ENCODE measurements at places on chromosomes 1 and 21.

DNA sequence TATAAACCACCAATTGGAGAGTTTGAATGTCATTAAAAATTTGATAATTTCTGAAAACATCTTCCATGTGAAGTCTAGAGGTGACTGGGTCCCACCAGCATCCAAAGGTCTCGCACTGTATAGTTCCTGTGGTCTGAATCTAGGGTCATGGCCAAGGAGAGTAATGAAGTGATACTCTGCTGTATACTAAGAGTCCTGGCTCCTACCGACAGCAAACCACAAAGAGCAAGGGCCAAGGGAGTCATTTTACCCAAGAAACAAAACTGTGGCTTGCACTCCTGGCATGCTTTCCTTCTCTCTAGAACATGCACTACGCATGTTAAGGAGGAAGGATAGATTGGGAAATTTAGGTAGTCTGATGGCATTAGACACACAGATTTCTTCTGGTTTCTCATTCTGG lies 115.6 kb downstream of the BRINP2 start:
- H3K27ac ChIP-seq: no peak overlapping the region
- no peak for DNase-seq
- no peak overlapping the region for H3K4me3 ChIP-seq
- H3K27me3 ChIP-seq: no peaks in the 10 kb centered on the region

DNA sequence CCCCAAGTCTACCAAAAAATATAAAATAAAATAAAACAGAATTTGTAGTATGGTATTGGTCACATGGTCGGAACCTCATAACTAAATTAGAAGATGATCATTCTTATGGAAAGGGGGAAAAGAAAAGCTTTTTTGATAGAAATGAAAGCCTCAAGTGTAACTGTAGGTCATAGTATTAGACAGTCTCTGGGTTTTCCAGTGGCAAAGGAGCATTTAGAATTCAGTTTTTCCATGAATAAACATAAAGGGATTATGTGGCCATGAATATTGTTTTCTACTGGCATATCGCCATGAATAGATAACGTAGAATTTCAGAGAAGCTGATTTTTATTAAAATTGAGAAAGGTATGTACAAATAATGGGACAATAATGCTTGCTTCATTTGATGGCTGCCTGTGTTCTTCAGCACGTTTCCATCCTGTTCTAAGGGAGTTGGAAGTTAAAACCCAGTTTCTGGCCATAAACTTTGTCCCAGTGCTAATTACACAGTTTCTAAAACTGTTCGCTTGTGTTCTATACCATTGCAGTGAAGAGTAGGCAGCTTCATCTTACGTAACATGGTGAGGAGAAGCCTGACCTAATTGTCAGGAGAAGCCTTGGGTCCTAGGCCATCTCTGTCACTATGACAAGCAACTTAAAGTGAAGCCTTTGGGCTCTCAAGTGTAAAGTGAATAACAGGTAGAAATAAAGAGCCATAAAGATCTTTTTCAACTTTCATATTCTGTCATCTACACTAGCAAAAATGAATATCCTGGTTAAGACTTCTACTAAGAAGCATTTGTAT lies 70.5 kb upstream of the PGD start:
- no peak overlapping the region for H3K27ac ChIP-seq
- no peaks in the 10 kb centered on the region for H3K36me3 ChIP-seq
- DNase-seq: no peak

DNA sequence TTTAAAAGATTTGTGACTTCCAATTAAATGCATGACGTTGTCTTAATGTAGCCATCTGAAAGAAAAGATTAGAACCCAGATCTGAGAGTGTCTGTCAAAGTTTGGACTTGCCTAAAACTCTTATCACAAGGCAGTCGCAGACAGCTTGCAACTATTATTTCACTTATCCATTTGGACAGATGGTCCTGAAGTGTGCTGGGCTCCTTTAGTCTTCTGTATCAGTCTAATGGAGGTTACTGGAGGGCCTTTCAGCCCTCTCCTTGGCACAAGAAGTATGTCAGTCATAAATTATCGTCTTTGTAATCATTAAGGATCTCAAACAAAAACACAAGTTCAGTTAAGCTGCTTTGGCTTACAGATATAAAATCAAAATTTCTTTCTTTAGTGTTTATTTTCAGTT lies 15.5 kb downstream of the PROX1 start:
- no peaks in the 10 kb centered on the region for H3K4me1 ChIP-seq
- no peak overlapping the region for H3K4me3 ChIP-seq
- H3K27ac ChIP-seq: no peak overlapping the region
- no peaks in the 10 kb centered on the region for H3K36me3 ChIP-seq
- no peaks in the 10 kb centered on the region for H3K27me3 ChIP-seq

DNA sequence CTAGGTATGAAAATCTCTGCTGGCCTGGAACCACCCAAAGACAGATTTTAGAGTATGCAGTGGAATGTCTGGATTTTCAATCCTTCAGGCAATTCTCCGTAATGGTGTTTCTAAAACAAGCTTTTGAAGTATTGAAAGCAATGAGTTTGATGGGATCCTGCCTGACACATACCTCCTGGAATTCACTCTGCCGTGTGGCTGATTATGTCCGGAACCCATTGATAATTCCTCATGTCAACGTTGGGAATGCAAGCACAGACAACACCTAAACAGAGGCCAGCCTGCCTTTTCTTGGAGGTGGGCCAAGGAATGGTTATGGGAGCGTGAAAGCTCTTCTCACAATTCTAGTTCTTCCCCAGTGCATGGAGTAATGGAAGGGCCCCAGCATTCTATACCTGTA lies 168.9 kb upstream of the HMCN1 start:
- DNase-seq: no peak
- no peak overlapping the region for H3K4me3 ChIP-seq
- no peaks in the 10 kb centered on the region for H3K36me3 ChIP-seq
- H3K4me1 ChIP-seq: peaks cover 62% of the 10 kb centered on the region
- H3K27ac ChIP-seq: peak overlapping the region; percentile 92

- H3K4me3 ChIP-seq: no peak overlapping the region
- H3K36me3 ChIP-seq: no peaks in the 10 kb centered on the region
- H3K27ac ChIP-seq: no peak overlapping the region
Observed at GRCh38 chr1:65512967-65513780, 92.7 kb downstream of the LEPR start.

- H3K36me3 ChIP-seq: no peaks in the 10 kb centered on the region
- H3K4me1 ChIP-seq: no peaks in the 10 kb centered on the region
- no peak overlapping the region for H3K4me3 ChIP-seq
- DNase-seq: no peak
Observed at GRCh38 chr1:181640956-181641355, 157.6 kb downstream of the CACNA1E start.

DNA sequence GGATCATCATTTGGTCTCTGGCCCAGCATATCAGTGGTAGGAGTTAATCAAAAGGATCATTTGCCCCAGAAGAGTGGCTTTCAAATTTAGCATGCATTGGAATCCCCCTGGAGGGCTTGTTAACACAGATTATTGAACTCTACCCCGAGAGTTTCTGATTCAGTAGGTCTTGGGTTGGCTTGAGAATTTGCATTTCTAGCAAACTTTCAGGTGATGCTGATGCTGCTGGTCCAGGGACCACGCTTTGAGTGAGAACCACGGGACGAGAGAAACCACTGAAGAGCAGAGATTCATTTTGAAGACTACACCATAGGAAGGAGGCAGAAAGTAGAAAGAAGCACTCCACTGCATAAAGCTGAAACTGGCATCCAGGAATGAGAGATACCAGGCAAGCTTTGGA lies 81.3 kb upstream of the DUSP10 start:
- H3K4me1 ChIP-seq: peaks cover 5% of the 10 kb centered on the region
- H3K4me3 ChIP-seq: no peak overlapping the region
- H3K27me3 ChIP-seq: no peaks in the 10 kb centered on the region
- H3K27ac ChIP-seq: no peak overlapping the region
- no peaks in the 10 kb centered on the region for H3K36me3 ChIP-seq

DNA sequence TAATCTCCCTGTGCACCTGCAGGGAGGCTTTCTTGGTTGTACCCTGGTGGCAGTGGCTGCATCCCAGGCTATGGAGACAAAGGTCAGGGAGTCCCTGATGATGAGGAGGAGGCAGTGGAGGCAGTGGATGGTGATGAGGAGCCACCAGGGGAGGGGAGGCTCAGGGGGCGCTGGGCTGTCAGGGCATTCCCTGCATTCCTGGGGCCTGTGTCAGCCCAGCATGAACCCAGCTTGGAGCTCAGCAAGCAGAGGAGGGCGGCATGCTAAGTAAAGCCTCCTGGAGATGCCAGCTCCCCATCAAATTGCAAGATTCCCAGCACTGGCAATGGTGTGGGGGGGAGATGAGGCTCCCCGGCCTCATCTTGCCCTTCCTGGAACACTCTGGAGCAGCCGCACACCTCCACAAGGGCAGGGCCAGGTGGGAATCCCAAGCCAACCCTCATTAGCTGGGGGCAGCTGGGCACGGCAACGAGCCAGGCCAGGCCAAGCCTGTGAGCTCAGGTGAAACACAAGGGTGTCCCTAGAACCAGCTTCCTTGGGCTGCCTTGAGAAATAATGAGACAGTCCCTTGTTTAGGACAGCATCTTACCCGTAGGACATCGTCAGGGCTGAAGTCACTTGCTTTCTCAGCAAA lies 469.5 kb downstream of the MATN1 start:
- no peaks in the 10 kb centered on the region for H3K36me3 ChIP-seq
- no peak for DNase-seq
- no peak overlapping the region for H3K4me3 ChIP-seq
- H3K4me1 ChIP-seq: no peaks in the 10 kb centered on the region
- H3K27me3 ChIP-seq: no peaks in the 10 kb centered on the region

GRCh38 chr1:219414250-219414649 lies 198.7 kb downstream of the ZC3H11B start:
- H3K27ac ChIP-seq: no peak overlapping the region
- no peak for DNase-seq
- no peaks in the 10 kb centered on the region for H3K4me1 ChIP-seq
- no peaks in the 10 kb centered on the region for H3K36me3 ChIP-seq
- H3K4me3 ChIP-seq: no peak overlapping the region
- H3K27me3 ChIP-seq: no peaks in the 10 kb centered on the region

- DNase-seq: no peak
- H3K4me3 ChIP-seq: no peak overlapping the region
- H3K4me1 ChIP-seq: no peaks in the 10 kb centered on the region
- H3K27ac ChIP-seq: no peak overlapping the region
Observed at GRCh38 chr1:247443641-247444040, 14.3 kb downstream of the OR2B11 start.

- no peak overlapping the region for H3K4me3 ChIP-seq
- H3K27ac ChIP-seq: no peak overlapping the region
- H3K27me3 ChIP-seq: no peaks in the 10 kb centered on the region
- no peak for DNase-seq
- no peaks in the 10 kb centered on the region for H3K4me1 ChIP-seq
- H3K36me3 ChIP-seq: no peaks in the 10 kb centered on the region
Observed at GRCh38 chr21:24294171-24294570, 1313.1 kb downstream of the MRPL39 start.

DNA sequence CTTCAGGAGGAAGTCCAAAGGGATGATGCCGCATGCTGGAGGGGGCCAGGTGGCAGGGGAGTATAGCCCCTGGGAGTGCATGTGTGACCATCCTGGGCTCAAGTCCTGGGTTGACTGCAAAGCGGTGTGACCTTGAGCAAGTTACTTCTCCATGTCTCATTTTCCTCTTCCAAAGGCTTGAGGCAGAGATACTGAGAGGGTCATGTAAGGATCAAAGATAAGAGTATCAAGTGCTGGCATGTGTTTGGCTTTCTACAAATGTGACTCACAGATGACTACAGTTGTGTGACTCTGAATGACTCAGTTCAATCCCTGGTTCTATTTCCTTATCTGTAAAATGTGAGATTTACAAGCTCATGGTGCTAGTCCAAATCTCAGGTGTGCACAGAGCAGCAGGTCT lies 26.1 kb downstream of the PROK1 start:
- no peak for DNase-seq
- no peak overlapping the region for H3K27ac ChIP-seq
- H3K27me3 ChIP-seq: no peaks in the 10 kb centered on the region
- no peaks in the 10 kb centered on the region for H3K36me3 ChIP-seq

DNA sequence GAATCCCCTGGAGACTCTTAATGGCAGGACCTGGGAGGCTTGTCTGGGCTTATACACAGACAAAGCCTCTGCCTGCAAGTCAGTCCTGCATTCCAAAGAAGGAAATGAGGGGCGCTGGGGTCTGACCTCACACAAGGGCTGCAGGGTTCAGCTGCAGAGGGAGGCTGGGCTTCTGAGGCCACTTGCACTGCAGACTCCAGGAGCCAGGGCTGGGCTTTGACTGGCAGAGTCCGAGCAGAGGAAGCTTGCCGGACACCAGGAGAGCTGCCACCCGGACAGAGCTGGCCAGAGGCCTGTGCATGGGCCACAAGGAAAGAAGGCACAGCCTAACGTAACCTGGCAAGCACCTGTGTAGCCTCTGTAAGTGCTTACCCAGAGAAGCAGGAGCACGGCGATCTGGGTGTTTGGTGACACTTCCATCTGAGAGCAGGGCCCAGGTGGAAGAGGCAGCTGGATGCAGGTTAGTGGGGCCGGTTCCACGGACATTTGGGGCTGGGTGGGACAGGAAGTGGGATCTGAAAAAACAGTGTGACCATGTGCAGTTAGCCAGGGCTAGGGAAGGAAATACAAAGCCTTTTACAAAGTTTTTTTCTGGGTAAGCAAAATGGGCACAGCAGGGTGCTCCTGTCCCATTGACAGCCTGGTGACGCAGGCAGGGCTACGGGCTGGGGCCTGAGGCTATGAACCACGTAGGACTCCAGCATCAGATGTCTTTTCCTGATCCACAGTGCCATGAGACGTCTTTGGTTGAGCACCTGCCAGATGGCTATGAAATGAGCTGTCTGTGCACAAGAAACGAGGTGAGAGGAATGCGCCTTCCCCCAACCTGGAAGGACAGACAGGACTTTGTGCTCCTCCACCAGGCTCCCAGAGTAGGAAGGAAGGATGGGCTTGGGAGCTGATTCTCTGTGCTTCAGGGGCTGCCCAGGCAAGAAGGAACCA lies 37.3 kb upstream of the LBR start:
- no peak overlapping the region for H3K4me3 ChIP-seq
- no peaks in the 10 kb centered on the region for H3K27me3 ChIP-seq
- no peaks in the 10 kb centered on the region for H3K36me3 ChIP-seq
- H3K27ac ChIP-seq: no peak overlapping the region
- H3K4me1 ChIP-seq: peaks cover 31% of the 10 kb centered on the region

DNA sequence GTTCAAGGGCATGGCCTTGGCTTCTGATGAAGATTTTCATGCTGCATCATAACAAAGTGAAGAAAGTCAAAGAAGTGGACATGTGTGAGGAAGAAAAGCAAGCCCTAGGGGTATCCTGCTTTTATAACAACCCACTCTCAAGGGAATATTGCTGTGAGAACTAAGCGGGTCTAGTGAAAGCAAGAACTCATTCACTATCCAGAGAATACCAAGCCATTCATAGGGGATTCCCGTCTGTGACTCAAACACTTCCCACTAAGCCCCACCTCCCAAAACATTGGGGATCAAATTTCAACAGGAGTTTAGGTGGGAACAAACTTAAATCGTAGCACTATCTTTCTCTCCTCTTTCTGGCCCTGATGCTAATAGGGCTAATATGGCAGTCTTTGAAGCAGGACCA lies 98.5 kb upstream of the CTTNBP2NL start:
- no peak overlapping the region for H3K27ac ChIP-seq
- H3K4me3 ChIP-seq: no peak overlapping the region
- no peaks in the 10 kb centered on the region for H3K4me1 ChIP-seq
- H3K27me3 ChIP-seq: no peaks in the 10 kb centered on the region
- no peaks in the 10 kb centered on the region for H3K36me3 ChIP-seq
- DNase-seq: no peak

Measured in effector memory CD4-positive, alpha-beta T cell (primary cell).